ENCODE measurements at places on chromosomes 12 and 14.

DNA sequence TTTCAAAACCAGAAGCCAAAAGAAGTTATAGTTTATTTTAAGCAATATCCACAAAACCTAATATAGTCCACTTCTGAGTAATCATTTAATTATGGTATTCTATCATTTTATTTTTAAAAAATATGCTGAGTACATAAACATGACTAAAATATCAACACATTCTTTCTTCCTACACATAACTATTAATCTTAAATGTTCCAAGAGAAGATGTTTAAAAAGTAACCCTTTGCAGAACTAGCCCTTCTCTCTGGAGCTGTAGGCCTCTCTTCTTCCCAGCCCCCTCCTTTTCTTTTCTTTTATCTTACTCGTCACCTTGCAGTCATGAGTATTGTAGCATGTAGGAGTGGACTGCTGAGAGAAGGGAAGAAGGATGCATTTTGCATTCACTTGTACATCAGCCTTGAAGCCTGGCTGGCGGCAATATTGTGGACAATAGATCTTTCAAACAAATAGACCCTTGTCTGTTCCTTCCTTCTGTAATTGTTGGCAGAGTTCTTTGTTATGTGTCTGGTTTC lies 941.9 kb downstream of the NRXN3 start:
- DNase-seq, result no peak

- DNase-seq, result no peak
These were observed 524.8 kb upstream of the ATP2B1 start for GRCh38 chr12:90233168-90234100.

DNA sequence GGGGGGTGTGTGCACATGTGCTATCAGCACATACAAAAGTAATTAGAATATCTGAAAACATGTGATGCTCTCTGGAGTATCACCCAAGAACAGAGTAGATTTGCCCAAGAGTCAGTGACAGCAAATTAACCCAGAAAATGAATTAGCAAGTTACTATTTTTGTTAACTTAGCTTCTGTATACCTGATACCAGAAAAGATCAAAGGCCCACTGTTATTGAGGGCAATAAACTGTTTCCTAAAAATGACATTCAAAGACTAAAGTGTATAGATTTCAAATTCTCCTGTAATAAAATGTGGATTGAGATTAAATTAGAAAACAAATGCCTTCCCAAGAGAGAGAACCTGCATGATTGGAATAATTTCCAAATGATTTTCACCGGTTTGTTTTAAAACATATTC lies 184.7 kb downstream of the MED13L start:
- DNase-seq, result no peak

DNA sequence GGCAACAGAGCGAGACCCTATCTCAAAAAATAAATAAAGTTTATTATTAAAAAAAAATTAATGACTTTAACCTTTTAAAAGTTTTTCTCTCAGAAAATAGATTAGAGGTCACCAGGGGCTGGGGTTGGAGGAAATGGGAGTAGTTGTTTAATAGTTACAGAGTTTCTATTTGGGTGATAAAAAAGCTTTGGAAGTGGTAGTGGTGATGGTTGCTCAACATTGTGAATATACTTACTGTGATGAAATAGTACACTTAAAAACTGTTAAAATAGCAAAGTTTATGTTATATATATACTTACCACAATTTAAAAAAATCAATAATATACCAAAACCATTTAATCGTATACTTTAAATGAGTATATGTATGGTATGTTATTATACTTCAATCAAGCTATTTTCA lies 59.6 kb downstream of the ARL6IP4 start:
- DNase-seq, result no peak

GRCh38 chr14:20690848-20691640 lies 2.5 kb downstream of the ANG start:
- DNase-seq, result peak; percentile 72

DNA sequence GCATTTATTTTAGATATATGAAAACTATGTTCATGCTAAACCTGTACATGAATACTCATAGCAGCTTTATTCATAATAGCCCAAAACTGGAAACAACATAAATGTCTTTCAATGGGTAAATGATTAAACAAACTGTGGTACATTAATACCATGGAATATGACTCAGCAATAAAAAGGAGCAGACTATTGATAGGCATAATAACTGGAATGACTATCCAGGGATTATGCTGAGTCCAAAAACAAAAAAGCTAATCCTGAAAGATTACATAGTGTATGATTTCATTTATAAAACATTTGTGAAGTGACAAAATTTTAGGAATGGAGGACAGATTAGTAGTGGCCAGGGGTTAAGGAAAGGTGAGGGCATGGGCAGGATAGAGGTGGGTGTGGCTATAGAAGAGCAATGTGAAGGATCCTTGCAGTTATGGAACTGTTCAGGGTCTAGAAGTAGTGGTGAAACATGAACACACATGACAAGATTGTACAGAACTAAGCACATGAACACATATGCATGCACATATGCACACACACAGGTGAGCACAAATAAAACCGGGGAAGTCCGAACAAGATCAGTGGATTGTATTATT lies 61.1 kb upstream of the CDKN3 start:
- no peak for DNase-seq

- DNase-seq, result no peak
These were observed 72.7 kb downstream of the NDUFA12 start for GRCh38 chr12:94930772-94931171.

DNA sequence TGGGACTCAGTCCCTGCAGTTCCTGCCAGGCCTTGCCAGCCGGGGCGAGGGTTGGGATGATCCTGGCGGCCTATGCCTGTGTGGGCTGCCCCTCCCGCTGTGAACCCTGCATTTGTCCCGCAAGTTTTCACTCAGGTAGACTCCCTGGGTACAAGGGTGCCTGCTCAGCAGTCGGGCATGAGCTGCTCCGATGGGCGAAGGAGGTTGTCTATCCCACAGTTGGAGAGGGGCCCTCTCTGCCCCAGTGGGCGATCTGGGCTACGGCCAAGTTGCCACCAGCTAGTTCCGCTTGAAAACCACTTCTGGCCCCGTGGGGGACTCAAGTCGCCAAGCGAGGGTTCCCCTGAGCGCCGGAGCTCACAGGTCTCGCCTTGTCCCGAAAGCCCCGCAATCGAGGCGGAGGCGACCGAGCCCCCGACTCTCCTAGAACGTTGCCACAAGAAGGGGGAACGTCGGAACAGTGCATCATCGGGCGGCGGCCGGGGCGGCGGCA lies 365 bp upstream of the TPI1 start:
- DNase-seq, result no peak

GRCh38 chr14:101334656-101335055 lies 226.6 kb upstream of the DIO3 start:
- DNase-seq, result no peak

- no peak for DNase-seq
These were observed 278.3 kb downstream of the NRXN3 start for GRCh38 chr14:78448164-78449094.

- peak; percentile 62 for DNase-seq
These were observed 1.1 kb upstream of the FERMT2 start for GRCh38 chr14:52951681-52952554.

DNA sequence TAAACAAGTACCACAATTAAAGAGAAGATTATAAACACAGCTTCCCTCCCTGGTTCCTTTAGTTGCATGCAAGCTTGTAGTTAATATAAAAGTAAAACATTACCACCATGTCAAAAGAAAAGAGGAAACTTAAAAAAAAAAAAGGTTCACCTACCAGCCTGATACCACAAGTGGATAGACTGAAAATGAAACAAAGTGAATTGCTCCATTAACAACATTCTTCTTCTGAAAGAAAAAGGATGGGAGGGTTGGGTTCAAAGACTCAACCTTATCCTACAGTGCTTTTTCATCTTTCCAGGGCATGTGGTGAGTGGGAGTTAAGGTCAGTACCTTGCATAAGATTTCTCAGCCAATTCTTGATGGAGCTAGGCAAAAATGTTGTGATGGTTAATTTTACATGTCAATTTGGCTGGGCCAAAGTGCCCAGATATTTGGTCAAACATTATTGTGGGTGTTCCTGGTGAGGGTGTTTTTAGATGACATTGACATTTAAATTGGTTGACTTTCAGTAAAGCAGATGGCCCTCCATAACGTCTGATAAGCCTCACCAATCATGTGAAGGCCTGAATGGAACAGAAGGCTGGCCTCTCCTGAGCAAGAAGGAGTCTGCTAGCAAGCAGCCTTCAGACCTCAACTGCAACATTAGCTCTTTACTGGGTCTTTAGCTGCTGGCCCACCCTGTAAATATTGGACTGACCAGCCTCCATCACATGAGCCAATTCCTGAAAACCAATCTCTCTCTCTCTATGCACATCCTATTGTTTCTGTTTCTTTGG lies 28.8 kb downstream of the VCPKMT start:
- no peak for DNase-seq

DNA sequence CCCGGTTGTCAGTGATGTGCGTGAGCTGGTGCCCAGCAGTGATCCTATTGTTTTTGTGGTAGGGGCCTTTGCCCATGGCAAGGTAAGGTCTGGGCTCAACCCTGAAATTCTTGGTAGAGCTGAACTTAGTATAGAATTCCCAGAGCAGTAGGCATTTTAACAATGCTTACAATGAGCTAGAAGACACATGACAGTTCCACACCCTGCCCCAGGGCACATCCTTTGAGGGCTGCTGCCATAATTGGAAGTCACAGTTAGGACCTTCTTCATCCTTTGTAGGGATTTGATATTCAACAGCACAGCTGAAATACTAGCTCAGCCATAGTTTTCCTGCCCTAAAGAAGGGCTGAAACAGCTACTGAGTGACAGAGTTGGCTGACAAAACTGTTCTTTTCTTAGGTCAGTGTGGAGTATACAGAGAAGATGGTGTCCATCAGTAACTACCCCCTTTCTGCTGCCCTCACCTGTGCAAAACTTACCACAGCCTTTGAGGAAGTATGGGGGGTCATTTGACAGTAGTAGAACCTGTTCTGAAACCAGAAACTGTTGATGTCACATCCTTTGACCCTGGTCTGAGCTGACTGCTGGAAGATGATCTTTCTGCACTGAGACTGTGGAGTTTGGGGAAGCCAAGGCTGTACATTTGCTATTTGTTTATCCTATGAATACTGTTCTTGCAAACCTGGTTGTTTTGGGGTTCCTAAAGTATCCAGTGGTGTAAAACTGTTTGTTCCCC lies 4.8 kb downstream of the EMG1 start:
- DNase-seq, result no peak

GRCh38 chr12:130764475-130765185 lies 48.5 kb upstream of the RIMBP2 start:
- DNase-seq, result no peak

DNA sequence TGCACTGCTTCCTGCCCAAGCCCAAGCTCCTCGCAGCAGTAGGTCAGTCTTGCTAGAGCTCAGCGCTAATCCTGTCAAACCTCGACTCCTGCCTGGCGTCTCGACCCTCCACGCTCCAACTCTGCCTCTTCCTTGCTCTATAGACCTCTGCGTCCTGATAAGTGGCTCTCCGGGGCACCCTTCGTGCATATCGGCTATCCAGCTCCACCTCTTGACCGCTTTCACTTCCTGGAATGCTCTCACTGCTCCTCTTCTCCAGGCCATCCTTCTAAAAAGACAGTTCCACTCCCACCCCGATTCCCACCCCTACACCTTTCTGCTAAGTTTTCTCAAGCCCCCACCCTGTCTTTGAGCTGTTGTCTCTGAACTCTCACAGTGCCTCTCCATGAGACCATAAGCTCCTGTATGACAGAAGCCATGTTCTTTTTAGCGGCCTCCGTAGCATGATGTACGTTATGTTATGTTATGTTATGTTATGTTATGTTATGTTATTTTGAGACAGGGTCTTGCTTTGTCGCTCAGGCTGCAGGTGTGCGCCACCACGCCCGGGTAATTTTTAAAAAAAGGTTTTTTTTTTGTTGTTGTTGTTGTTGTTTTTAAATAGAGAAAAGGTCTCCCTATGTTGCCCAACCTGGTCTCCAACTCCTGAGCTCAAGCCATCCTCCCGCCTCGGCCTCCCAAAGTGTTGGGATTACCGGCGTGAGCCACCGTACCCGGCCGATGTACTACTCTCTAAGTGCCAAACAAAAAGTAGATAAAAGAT lies 601 bp downstream of the COX14 start:
- no peak for DNase-seq

GRCh38 chr12:52832451-52832850 lies 1.7 kb downstream of the KRT79 start:
- no peak for DNase-seq

DNA sequence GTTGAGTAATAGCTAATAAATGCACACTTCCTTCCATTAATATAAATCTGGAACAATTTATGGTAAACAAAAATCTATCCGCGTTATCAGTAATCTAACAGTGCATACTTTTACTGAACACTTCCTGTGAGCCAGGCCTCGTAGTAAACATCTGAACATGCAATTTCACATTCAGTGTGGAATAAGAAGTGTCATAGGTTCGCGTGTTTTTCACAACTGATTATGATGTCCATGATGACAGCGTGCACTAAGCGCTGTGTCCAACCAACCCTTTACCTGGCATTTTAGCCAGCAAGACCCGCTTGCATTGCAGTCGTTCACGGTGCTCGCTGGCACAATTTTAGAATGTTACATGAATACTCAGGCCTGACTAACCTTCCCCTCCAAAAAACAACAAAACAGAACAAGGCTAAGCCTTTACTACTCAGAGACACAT lies 2.1 kb downstream of the PNMA1 start:
- no peak for DNase-seq

DNA sequence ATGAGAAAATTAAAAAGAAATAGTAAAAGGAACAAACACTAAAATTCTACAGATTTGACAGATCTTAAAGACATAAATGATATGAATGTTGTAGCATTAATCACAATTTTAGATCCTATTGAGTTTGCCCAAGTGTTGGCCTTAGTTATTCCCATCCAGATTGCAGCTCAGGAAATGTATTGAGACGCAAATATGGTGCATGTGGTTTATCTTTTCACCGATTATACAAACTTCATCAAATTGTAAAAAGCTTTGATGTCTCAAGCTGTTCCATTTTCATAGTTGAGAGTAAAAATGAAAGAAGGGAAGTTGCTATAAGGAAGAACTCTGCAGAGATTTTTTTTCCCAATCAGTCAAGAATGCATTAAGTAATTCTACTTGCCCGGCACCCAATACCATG lies 328.4 kb downstream of the EGLN3 start:
- no peak for DNase-seq

GRCh38 chr14:100329233-100330006 lies 6.3 kb downstream of the SLC25A47 start:
- DNase-seq, result no peak

GRCh38 chr12:104551313-104551931 lies 94.7 kb downstream of the CHST11 start:
- DNase-seq, result no peak

GRCh38 chr12:85580562-85581168 lies 255.5 kb downstream of the RASSF9 start:
- DNase-seq, result no peak
